ENCODE measurements at places on chromosomes 4 and X.
A peak's percentile ranks its signal among the peaks of the same experiment; 100 is the strongest.

GRCh38 chrX:42735250-42735649 lies 42.7 kb downstream of the PPP1R2C start:
- no peak for DNase-seq

DNA sequence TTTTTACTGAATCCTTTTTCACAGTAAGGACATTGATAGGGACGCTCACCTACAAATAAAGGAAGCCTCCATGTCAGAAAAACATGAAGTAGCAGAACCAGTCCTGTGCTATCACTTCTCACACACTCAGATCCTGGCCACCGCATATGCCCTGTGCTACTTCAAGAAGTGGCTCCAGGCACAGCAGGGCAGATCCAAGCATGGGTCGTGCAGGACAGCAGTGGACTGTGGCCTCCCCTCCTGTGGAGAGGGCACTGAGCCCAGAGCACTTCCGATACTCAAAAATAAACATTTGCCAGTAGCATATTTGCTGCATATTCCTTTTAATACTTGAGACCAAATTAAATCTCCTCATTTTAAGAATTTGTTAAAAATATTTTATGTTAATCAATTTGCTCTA lies 167.9 kb downstream of the PRDM5 start:
- no peak for DNase-seq

DNA sequence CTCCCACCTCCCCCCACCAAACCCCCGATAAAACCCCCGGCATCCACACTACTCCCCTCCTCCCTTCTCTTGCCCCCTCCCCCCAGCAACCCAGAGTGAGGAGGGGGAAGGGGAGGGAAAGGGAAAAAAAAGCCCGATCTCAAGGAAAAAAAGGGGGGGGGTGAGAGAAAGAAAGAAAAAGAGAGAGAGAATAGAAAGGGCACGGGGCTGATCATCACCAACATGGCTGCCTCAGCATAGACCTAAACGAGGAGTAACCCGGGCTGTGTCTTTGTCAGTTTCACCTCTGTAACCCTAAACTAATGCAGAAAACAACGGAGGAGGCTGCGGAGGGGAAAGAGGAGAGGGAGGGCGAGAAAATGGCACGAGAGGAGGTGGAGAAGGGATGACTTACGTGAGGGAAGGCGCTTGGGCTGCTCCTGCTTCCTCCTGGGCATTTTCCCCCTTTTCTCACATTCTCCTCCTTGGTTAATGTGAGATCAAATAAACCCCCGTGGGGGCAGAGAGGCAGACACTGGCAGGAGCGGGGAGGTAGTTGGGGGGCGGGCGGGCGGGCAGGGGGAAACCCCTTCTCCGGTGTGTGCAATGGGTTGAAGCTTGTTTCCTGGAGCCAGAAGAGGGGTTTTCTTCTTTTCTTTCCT lies 532 bp downstream of the ZNF827 start:
- DNase-seq, result peak; percentile 28

- DNase-seq, result peak; percentile 14
Measured at GRCh38 chrX:53261355-53261972, 19.9 kb downstream of the IQSEC2 start.

- no peak for DNase-seq
Measured at GRCh38 chr4:73682508-73682907, 57.9 kb upstream of the CXCL8 start.

DNA sequence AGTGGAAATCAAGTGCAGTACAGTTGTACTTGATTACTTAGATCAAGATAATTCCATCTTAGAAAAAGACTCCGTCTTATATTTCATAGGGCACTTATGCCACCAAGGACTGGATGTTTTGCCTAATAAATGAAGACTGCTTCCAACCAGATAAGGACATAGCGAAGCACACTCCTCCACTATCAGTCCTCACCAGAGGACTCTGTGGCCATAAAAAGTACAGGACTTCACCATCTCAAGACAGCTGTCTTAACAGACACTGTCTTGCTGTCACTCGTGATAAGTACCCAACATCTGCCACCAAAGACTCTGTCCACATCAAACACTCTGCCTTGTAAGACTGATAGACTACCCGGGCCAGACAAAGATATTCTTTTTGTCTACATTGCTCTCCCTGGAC lies 352.0 kb downstream of the TRAM1L1 start:
- DNase-seq, result no peak

GRCh38 chr4:175413561-175413960 lies 398.5 kb downstream of the GPM6A start:
- no peak for DNase-seq

GRCh38 chr4:19936476-19936875 lies 315.2 kb upstream of the SLIT2 start:
- no peak for DNase-seq

GRCh38 chr4:117968606-117969005 lies 65.7 kb upstream of the NDST3 start:
- DNase-seq, result no peak

DNA sequence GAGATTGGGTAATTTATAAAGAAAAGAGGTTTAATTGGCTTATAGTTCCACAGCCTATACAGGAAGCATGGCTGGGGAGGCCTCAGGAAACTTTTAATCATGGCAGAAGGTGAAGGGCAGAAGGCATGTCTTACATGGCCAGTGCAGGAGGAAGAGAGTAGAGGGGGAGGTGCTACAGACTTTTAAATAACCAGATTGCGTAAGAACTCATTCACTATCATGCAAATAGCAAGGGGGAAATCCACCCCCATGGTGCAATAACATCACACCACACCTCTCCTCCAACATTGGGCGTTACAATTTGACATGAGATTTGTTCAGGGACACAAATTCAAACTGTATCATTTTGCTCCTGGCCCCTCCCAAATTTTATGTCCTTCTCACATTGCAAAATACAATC lies 353.8 kb upstream of the PABPC5 start:
- no peak for DNase-seq

- no peak for DNase-seq
Measured at GRCh38 chrX:144732588-144732987, 514.7 kb upstream of the SPANXN1 start.

- DNase-seq, result no peak
Measured at GRCh38 chrX:11619441-11619840, 46.3 kb downstream of the ARHGAP6 start.

DNA sequence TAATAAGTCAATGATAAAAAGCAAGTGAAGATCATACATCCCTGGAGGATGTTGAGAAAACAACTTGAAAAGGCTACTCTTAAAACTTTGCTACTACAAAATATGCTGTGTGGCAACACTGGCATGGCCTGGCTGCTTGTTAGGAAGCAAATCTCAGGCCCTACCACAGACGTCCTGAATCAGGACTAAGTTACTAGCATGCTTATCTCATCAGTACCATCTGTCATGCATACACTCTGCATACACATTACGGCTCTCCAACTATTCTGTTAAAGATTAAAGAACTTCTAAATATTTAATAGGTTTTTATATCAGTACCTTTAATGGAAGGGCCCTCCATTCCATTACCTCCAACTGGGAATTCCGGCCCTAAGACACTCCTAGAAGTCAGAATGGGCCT lies 8.2 kb downstream of the PAPSS1 start:
- no peak for DNase-seq

DNA sequence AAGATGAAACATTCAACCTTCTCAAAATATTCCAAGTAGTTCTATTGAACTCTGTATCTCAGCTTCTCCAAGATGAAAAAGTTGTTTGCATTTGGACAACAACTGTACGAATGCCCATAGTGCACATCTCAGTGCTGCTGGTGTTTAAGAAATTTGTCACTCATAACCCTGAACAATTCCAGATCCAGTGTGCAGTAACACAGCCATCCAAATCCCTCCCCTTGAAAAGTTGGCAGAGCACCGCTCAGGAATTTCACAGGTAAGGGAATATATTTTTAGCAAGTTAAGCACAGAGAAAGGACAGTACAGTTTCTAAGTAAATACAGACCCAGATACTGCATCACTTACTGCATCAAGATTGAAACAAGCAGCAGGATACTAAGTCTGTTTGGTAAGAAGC lies 104.7 kb downstream of the CNOT6L start:
- DNase-seq, result no peak

GRCh38 chr4:55363691-55364351 lies 17.8 kb downstream of the SRD5A3 start:
- peak; percentile 84 for DNase-seq

- DNase-seq, result peak; percentile 23
Measured at GRCh38 chr4:173014113-173014558, 154.5 kb upstream of the GALNT7 start.

DNA sequence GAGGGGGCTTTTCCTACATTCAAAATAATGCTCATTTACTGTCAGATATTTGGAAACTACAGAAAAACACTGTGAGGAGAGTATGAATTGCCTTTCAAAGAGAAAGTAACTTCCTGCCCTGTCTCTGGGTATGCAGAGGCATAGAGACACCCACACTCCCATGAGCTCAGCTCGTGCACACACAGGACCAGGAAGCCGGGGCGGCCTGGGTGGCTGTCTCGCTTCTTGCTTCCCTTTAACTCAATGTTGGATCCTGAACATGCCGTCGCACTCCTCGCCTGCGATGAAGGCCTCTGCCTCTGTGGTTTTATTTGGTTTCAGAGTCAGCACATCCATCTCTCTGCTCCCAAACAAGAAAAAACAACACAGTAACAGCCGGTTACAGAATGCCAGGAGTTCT lies 40.1 kb upstream of the GPR78 start:
- peak; percentile 46 for DNase-seq

GRCh38 chr4:7824218-7824617 lies 115.4 kb downstream of the AFAP1 start:
- no peak for DNase-seq

DNA sequence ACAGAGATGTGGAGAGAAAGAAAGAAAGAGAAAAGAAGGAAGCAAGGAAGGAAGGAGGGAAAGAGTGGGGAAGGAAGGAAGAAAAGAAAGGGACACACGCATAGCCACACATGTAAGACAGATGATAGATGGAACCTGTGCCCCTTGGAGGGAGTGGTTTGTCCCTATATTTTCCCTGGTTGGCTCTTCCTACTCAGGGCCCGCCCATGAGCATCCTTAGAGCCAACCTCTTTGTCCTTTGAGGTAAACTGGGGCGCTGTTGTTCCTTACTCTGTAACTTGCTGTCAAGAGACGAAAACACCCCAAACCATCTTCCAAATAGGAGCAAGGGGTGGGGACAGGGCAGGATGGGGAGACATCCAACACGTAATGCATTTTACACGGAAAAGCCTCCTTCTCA lies 220.9 kb downstream of the MAML3 start:
- no peak for DNase-seq

- no peak for DNase-seq
Measured at GRCh38 chr4:48332661-48333060, 8.7 kb upstream of the SLAIN2 start.

DNA sequence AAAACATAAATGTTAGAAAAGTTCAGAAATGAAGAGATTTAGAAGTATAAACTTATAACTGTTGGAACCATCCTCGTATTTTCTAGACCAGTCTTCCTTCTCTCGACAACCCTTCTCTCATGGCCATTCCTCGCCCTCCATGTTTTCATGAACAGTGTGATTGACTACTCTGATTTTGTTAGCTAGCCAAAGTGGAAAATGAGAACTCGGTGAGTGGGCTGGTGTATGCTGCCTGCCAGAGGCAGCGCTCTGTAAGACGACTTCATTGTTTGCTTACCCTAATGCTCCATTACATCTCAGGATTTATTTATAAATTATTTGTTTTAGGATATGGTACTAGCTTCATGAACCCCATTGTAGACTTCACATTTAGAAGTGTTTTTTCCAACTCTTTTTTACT lies 153.0 kb downstream of the CBR4 start:
- no peak for DNase-seq

DNA sequence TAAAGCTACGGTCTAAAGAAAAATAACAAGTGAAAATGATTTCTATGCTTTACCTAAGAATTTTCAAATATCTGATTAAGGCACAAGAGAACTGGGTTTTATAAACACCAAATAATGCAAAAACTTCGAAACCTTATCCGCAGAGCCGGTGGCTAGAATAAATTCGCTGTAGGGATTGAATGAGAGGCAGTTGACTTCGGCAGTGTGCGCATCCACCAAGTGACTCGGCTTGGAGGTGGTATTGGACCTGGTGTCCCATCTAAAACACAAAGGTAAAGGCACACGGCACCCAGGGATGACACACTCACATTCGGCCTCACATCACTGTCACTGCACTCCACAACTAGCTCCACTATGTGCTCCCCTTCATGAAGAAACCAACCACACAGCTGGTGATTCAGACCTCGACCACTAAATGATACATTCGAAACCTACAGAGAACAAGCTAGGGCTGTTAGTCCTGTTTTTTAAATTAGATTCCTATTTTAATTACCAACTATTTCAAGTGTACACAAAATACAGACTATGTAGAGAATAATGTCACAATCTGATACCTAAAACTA lies 17.5 kb downstream of the RBBP7 start:
- DNase-seq, result no peak

DNA sequence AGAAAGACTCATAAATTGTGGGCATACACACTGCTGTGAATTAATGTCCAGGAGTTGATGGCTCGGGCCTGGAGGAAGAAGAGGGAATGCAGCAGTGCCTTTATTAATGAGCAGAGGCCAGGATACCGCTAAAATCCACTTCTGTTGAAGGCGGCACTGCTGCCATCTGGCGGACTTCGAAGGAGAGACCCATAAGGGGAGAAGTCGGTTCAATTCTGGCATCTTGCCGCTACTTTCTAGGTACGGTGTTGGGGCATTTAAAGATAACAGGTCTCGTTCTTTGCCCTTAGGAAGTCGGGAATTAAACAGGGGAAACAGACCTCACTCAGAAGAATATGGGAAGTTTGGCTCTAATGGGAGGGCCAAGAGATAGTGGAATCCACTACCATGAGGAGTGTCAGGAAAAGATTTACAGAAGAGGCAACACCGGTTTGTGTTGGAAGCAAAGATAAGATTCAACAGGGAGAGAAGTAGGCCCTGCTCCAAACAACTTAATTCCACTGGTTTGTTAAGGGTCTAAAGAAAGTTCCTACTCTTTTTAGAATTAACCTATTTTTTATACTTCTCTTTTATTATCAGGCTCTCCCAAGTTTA lies 133.6 kb upstream of the GIMD1 start:
- DNase-seq, result peak; percentile 61

DNA sequence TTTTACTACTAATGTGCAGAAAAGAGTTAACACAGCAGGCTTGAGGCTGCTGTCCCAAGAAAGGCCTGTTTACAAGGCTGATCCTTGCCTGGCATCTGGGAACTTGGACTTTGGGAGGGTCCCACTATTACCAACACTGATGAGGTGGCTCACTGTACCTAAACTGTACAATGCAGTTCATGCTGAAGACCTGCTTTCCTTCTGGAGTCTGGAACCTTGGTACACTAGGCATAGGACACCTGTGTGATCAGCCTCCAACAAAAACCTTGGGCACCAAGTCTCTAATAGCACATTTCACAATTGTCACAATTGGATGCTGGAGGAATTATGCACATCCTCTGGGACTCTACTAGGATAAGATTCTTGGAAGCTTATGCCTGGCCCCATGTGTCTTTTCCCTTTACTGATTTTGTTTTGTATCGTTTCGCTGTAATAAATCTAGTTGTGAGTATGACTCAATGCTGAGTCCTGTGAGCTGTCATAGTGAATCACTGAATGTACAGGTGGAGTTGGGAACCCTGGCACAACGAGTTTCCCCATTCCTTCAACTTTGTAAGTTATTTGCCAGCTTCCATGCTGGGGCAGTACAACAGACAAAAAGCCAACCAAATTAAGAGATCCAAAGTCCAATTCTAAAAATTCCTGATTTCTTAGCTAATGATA lies 45.9 kb downstream of the TEC start:
- DNase-seq, result no peak

- no peak for DNase-seq
Measured at GRCh38 chr4:161642708-161643107, 521.1 kb downstream of the FSTL5 start.

GRCh38 chr4:179467878-179468277 lies 2025.6 kb upstream of the AGA start:
- no peak for DNase-seq

- DNase-seq, result no peak
Measured at GRCh38 chr4:73347497-73347896, 56.6 kb upstream of the ALB start.

GRCh38 chrX:111262086-111262485 lies 8.2 kb downstream of the CAPN6 start:
- no peak for DNase-seq

Data from Ammon's horn (tissue), 1 donor.